ENCODE measurements at places on chromosomes 3 and 15.

GRCh38 chr3:72483554-72484104 is 364.6 kb downstream of the SHQ1 start:
- DNase-seq, result no peak

DNA sequence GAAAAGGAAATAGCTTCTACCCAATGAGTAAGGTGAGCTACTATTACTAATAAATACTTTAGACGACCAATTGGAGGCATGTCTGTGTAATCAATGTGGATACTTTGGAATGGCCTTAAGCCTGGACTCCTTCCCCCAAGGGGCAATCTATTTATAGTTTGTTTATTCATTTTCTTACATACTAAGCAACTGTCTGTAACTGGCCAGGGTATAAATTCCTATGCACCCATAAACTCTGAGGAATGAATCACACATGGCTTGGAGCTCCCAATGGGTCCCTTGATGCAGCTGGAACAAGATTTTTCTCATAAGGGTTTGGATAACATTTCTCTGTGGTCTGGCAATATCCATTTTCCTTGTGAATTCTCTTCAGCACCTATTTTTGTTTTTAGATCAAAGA is 506.8 kb downstream of the EDEM1 start:
- no peak for DNase-seq

DNA sequence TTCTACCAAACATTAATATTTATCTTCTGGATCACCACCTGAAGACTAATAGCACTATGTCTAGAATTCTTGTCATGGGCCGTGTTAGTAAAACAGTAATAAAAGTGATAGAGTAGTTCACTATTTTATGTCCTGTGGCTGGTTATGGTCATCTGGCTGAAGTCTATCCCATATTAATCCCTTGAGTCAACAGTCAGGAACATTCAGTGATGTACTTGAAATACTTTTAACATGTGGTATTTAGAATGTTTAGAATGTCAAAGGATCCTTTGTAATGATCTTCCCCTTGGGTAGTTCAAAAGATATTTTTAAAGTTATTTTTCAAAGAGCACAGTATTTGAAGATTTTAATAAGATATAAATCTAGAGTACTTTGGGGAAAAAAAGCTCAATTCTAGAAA is 117.0 kb downstream of the MBNL1 start:
- no peak for DNase-seq

GRCh38 chr3:173970281-173970680 is 572.7 kb downstream of the NLGN1 start:
- no peak for DNase-seq

DNA sequence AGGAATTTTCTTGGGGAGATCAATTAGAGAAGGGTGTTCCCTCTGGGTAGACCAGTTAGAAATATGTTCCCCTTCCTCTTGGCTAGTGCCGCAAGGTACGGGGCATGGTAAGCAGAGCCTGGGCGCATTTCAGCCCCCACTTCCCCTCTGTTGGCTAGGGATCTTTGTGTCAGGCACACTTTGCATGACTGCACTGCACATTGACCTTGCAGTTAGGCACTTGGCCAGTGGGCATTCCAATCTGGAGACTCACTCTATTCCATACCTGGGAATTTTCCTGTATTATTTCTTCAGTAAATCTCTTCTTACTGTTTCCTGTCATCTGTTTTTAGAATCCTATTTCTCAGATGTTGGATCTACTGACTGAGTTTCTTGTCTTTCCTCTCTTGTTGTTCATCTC is 30.0 kb upstream of the CACNA1D start:
- DNase-seq, result no peak

DNA sequence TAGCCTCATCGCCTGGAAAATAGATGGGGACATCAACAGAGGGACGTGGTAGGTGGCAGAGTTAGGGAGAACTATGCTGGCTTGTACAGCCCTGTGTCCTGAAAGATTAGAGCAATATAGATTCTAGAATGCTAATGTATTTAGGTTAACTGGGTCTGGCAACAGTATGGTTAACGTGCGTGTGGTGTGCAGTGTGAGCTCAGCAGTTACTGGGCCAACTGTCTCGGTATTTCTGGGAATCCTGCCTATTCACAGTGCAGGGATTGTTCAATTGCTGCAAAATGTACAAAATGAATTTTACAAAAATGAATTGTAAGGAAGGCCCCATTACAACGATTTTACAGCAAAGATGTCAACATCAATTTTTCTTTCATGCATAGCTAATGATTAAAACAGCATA is 20.6 kb downstream of the MEIS2 start:
- no peak for DNase-seq

GRCh38 chr15:93359425-93360131 is 270.6 kb upstream of the RGMA start:
- DNase-seq, result no peak

DNA sequence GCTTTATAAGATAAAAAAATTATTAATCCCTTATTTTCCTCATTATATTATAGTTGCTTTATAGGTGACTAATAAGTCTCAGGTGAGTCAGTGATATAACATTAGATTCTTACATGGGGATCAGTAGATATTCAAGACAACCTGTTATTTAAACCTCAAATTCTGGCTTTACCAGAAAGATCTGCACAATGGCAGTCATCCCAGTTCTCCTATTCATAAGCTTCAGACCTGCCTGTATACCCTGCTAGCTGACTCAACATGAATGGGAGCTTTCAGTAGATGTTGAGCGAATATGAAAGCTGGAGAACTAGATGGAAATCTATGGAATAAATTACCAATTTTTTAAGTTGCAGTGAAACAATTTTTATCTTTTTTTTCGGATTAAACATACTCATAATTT is 20.5 kb upstream of the CCDC54 start:
- no peak for DNase-seq

DNA sequence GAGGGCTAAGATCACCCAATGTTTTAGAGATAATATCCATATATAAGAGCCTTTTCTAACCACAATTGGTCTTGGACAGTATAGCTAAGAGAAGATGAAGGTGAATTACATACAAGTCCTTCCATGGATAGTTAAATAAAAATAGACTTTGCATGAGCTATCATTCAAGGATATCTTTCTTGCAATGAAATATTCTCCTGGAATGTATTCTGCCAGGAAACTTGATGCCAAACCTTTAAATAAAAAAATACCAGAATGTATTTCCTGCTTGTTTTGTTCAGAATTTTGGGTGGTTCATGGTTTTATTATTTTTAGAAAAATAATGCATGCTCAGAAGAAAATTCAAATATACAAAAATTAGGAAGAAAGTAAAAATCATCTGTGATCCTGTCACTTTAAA is 88.8 kb upstream of the PPIB start:
- no peak for DNase-seq
